Suppressor macrophage treated with lipopolysaccharide for 4 hours (primary cell): ENCODE measurements at places on chromosomes 2 and 18.

DNA sequence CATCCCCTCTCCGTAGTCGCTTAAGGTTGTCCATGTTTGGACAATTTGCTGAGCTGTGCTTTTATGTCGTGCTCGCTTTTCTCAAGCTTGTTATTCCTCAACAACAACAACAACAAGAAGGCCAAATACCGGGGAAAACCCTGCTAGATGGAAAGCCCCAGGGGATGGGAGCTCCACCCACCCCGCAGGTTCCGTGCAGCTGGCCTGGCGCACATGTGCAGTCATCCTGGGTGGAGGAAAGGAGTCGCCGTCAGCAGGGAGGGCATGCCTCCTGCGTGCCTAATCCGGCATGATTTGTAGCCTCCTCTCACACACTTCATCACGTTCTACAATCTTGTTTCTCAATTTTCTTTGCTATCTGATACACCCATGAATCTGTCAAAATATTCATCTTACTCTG, 87.4 kb upstream of the SALL3 start:
- no peak for DNase-seq

DNA sequence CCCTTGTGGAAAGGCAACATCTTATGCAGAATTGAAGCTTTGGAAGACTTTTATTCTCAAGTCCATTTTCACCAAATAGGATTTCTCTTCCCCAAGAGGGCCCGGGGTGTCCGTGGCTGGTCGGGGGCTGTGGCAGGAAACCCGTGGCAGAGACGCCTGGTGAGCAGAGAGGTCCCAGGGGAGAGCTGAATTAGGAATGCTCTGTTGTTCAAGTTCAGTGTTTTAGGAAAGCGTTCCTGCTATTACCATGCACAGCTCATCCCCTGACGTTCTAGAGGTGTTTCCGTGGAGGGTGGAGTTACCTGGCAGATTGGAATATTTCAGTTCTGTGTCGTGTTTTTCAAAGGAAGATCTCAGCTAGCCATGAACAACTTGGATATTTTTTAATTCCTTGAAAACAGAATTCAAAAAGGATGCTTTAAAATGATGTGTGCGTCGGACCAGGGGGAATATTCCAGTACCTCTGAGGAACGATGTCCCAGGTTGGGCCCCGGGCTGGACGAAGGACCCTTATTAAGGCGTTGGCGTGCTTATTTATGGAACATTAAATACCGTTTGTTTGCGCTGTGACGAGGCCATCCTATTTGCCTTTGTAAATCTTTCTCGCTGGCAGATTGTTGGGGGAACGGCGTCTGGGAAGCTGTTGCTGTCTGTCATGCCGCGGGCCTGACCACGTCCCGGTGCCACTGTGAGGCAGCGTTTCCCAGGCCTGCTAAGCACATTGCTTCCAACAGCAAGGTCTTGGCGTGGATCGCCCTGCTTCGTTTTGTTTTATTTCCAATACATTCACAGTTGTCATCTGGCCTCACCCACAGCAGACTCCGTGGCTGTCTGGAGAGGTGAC, 8.2 kb downstream of the NFATC1 start:
- no peak for DNase-seq

- no peak for DNase-seq
Observed at GRCh38 chr2:231423176-231423575, 27.7 kb downstream of the B3GNT7 start.

DNA sequence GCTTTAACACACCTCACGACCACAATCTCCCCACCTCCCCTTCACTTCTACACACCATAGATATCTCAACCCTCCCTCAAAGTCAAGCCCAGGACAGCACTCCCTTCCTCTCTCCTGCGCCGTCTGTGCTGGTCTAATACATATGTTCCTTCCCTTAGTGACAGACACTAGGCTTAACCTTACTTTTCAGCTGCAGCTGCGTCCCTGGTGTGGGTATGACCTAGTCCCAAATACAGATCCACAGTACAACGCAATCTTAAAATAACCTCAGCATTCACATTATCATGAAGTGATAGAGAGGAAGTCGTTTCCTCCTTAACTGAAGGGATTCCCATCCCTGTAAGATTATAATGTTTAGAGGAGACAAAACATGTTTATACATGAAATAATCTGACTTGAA, 192.7 kb upstream of the TANK start:
- no peak for DNase-seq

DNA sequence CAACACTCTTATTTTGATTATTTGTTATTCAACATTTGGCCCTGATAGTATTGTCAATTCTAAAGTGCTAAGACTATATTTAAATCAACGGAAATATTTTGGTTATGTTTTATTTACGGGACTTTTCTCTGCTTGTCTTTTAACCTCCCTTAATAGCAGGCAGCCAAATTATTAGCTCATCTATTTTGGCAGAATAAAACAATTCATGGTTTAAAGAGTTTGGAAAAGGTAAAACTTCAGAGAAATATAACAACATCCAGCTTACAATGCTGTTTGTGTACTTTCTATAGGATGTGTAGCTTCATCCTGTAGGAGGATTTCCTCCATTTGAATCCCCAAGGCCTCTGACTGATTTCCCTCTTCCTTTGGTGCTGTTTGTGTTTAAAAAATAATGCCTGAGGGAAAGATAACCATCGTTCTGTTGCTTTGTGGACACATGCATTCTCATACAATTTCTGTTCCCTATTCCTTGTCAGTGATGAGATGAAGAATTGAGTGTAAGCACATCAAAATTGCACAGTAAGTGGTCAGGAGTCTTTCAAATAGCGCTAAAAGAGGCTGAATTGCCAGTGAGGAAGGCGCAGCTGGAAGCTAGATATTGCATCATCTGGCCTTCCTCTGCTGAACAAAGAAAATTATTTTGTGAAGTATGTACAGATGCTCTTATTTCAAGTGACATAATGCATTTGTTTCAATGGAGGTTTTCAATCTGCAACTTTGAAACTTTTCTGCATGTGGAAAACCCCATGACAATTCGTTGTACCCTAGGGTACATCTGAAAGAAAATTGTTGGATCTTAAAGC, 80.3 kb downstream of the CD28 start:
- DNase-seq: peak; percentile 77

- no peak for DNase-seq
Observed at GRCh38 chr2:167253025-167253424, 364.7 kb downstream of the XIRP2 start.

DNA sequence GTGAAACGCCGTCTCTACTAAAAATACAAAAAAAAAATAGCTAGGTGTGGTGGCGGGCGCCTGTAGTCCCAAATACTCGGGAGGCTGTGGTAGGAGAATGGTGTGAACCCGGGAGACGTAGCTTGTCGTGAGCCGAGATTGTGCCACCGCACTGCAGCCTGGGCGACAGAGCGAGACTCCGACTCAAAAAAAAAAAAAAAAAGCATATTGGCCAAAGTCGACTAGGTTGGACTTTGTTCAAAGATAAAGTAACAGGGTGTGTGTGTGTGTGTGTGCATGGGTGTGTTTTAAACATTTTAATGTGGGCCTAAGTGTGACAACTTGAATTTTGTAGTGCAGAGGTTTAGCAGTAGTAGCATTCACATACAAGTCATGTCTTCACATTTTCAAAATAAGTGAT, 11.7 kb downstream of the GEMIN6 start:
- no peak for DNase-seq

GRCh38 chr2:32383858-32384257, 27.0 kb downstream of the BIRC6 start:
- no peak for DNase-seq

- no peak for DNase-seq
Observed at GRCh38 chr2:48312126-48312525, 217.8 kb upstream of the STON1 start.

DNA sequence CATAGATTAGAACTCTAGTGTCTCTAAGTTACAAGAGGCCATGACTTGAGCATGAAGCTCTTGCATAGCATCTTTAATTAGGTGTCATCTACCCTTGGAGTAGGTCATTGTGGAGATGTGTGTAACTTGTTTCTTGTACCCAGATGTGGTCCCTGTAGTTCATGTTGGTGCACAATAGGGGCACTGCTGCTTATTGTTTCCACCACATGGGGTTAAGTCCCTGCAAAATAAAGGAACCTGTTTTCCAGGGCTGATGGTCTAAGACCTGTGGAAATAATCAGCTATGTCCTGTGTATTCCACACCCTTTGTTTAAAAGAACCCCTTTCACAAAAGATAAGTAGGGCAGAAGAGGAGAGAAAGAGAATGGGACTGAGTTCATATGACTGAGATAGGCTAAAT, 28.6 kb downstream of the ASXL3 start:
- DNase-seq: no peak

GRCh38 chr2:31366733-31367132, 47.8 kb downstream of the XDH start:
- no peak for DNase-seq

DNA sequence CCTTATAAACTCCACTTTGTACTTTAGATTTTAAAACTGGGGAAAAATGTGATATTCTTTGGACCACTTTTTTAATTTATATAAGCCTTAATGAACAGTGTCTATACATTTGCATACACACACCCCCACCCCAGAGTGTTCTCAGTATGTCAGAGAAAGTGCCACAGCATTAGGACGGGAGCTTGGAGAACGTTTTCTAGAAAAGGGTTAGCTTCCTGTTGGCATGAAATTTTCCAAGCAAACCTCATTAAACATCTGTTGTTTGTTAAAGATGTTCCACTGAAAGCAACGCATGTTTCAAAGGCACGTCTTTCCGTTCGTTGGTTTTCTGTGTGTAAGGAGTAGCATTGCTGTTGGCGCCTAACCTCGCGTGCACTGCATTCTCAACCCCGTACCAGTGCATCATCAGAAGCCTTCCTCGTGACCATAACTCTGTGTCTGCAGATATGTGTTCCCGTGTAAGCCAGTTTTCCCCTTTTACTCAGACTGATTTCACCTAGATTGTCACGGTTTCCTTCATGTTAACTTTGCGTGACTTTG, 228.5 kb downstream of the ALPK2 start:
- no peak for DNase-seq

DNA sequence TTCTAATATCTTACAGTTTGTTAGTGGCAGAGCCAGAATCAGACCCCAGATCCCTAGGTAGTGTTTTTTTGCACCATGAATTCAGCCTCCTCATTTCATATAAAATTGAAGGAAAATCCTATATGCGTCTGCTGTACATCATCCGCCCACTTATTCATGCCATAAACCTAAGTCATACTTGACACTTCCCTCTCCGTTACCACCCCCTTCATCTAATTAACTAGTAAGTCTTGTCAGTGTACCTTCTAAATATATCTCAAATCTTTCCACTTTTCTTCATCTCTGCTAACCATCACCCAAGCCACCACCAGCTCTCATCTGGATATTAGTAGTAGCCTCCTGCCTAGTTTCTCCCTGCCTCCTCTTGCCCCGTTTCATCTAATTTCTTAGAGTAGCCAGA, 248.7 kb upstream of the SIX3 start:
- no peak for DNase-seq

GRCh38 chr2:54360055-54360792, 95.9 kb upstream of the SPTBN1 start:
- no peak for DNase-seq

GRCh38 chr2:168526641-168527040, 70.6 kb downstream of the CERS6 start:
- no peak for DNase-seq

GRCh38 chr2:37541516-37541915, 129.9 kb downstream of the CDC42EP3 start:
- no peak for DNase-seq

DNA sequence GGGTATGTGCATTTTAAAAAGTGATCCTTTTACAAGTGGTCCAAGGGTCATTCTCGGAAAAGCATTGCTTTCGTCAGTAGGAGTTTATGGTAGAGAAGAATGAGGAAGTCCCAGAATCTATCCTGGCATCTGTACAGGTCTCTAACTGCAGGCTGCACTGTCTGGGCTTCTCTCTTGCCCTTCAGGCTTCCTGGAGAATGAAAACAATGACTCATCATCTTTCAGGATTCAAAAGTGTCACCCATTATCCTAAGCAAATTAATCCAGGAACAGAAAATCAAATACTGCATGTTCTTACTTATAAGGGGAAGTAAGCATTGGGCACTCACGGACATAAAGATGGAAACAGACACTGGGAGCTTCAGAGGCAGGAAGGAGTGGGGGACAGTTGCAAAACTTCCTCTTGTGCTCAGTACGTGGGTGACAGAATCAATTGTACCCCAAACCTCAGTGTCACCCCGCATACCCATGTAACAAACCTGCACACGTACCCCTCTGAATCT, 60.2 kb upstream of the TXNDC2 start:
- DNase-seq: peak; percentile 90

- DNase-seq: no peak
Observed at GRCh38 chr2:10590742-10591141, 99.0 kb downstream of the NOL10 start.

- no peak for DNase-seq
Observed at GRCh38 chr2:178205853-178206521, 11.7 kb downstream of the OSBPL6 start.

DNA sequence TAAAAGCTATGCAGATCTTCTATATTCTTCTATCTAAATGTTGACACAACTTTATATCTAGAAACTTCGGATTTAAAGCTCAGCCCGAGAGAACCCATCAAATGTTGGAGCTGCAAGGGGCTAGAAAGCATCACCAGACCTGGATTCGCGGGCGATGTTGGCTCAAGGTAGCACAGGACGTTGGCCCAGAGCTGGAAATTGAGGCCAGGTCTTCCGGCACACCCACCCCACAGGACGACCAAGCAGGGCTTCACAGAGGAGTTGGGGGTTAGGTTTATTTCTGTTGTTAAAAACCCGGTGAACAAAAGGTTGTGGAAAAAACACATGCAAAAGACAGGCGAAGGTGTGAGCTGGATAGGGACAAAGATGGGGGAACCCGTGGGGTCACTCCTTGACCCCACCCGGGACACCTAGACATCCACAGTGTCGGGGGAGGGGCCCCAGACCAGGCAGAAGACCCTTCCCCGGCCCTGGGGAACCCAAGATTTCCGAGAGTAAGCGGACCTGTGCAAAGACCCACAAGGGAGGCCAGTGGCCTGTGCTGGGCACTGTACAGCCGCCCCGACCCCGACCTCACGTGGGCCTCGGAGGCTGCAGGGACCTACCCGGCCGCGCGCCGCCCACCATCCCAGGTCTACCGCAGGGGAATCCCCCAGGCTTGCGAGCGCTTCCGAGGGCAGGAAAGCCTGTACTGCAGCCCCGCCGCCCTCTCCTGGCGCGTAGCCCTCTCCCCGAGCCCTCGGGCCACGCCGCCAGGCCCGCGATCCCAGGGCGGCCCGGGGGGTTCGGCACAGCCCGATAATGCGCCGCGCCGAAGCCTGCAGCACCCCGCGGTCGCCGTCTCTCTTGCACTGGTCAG, 1.8 kb upstream of the AGBL5 start:
- peak; percentile 49 for DNase-seq

- peak; percentile 2 for DNase-seq
Observed at GRCh38 chr2:105038383-105039061, 653 bp downstream of the MRPS9 start.

DNA sequence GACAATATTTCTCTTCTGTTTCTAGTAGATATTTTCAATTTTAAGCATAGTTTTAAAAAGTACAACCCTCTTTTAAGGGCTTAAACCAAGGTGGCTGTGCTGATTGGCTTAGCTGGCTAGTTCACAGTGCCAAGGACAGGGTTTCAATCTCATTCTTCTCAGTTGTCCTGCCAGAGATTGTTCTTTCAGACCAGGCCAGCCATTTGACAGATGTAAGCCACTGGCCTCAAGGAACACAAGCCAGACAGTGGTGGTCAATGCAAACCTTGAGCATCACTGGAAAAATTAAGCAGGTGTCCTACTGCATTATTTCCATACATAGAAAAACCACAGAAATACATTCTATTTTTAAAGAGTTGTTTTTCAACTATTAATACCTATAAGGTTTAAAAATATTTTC, 5.9 kb downstream of the RNF103 start:
- DNase-seq: no peak
